Activated naive CD8-positive, alpha-beta T cell treated with anti-CD3 and anti-CD28 coated beads, Interleukin-2, amount 50 U/mL, for 16 hours (primary cell): ENCODE measurements at places on chromosomes 11 and 22.

DNA sequence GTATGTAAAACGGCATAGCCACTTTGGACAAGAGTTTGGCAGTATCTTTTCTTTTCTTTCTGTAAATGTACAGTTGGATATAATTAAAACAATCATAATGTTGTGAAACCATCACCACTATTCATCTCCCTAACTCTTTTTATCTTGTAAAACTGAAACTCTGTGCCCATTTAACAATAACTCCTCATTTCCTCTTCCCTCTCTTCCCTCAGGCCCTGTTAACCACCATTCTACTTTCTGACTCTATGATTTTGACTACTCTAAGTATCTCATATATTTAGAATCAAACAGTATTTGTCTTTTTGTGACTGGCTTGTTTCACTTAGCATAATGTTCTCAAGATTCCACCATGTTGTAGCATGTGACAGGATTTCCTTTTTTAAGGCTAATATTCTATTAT is 10.2 kb downstream of the SCUBE2 start:
- DNase-seq: no peak

- no peak for DNase-seq
Measured at GRCh38 chr11:75276686-75277085, 36.1 kb downstream of the TPBGL start.

DNA sequence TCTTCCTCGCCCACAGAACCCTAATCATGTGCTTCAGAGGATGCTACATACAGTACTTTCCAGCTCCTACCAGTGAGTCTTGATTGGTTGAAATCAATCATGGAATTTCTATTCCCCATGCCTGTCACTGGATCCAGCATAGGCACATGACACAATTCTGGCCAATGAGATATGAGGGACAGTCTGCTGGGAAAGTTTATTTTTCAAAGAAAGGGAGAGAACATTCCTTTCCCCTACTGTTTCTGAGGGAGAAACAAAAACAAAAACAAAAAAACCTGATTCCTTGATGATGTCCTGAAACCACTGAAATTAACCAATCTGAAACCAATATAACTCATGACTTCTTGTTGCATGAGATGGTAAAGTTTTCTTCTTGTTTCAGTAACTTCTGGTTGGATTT is 3.3 kb upstream of the RCN1 start:
- DNase-seq: no peak

GRCh38 chr22:20591295-20591645 is 83.9 kb downstream of the MED15 start:
- DNase-seq: no peak

GRCh38 chr11:2306877-2307500 is 5.2 kb downstream of the TSPAN32 start:
- DNase-seq: no peak
